Stimulated activated CD4-positive, alpha-beta T cell treated with anti-CD3 and anti-CD28 coated beads, TNF-alpha, amount 100 ng/mL, for 24 hours (primary cell): ENCODE measurements at places on chromosomes 2 and 18.

GRCh38 chr18:2998644-2999043 lies 14.3 kb downstream of the LPIN2 start:
- no peak for DNase-seq

- no peak for DNase-seq
Observed at GRCh38 chr2:231489990-231490389, 25.7 kb upstream of the NCL start.

DNA sequence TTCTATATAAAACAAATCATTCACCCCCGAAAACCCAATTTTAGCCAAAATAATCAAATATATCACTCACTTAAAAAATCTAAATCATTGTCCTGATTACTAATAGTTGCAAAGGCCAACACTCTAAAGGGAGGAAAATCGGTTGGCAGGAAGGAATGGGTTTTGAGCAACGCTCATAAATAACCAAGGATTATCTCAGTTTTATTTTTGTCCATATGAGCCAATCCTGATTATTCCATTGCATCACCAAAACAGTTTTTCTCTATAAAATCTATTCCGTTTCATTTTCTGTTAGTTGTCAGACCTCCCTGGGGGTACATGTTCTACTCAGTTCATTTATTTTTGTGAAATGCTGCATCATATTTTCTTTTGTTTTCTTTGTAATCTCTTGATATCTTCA lies 174.1 kb downstream of the LRATD1 start:
- no peak for DNase-seq

- no peak for DNase-seq
Observed at GRCh38 chr2:127067620-127068350, 39.2 kb downstream of the BIN1 start.

DNA sequence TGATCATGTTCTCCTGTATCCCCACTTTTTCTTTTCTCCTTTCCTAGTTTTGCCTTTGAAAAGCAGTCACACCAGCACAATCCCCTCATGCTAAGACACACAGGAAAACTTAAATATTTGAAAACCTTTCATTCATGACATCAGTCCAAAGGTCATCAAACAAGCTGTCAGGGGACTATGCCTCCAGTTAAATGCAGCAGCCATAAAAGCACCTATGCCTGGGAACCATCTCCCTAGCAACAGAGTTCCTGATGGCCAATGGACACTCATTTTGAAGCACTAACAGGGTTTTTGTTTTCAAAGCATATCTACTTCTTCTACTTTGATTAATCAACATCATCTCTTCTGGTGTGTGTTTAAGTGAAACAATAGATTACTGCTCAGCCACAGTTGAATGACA lies 286.4 kb upstream of the PARD3B start:
- no peak for DNase-seq
